Epithelial cell of proximal tubule (primary cell): ENCODE measurements at places on chromosomes 3 and 15.

DNA sequence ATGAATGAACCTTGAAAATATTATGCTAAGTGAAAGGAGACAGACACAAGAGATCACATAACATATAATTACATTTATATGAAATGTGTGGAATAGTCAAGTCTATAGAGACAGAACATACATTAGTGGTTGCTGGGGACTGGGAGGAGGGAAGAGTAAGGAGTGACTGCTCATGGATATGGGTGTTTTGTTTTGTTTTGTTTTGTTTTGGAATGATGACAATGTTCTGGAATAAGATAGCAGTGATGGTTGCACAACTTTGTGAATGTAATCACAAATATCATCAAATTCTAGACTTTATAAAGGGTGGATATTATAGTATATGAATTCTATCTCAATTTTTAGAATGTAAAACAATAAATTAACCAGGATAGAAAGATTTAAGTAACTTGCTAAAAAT, 57.4 kb upstream of the PHLDB2 start:
- DNase-seq, result no peak

DNA sequence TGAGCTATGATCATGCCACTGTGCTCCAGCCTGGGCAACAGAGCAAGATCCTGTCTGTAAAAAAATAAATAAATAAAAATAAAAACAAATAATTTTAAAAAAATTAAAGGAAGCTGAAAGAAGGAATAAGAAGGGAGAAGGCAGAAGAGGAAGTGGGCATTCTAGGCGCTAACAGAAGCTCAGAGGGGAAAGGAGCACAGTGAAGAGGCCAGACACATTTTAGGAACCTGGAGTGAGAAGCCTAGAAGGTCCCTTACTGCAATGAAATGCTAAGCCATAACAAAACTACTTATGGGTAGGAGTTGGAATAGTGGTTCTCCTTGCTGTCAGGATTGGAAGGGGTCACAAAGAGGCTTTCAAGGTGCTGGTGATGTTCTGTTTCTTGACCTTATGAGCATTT, 64.0 kb downstream of the ITGB5 start:
- DNase-seq, result no peak

DNA sequence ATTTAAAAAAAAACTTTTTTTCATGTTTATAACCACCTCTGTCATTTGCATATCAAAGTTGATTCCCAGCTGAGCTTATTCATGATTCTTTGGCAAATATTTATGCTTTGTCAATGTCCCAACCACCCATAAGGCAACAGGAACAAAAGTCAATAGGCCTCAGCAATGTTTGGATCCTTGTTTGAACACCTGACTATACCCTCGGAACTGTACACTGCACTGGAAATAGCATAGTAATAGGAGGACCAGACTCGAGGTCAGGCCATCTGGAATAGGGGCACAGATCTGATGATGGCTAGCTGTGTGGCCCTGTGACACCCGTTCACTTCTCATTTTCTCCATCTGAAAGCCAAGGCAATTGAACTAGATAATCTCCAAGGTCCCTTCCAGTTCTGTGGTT, 301.7 kb upstream of the ATP11B start:
- no peak for DNase-seq

DNA sequence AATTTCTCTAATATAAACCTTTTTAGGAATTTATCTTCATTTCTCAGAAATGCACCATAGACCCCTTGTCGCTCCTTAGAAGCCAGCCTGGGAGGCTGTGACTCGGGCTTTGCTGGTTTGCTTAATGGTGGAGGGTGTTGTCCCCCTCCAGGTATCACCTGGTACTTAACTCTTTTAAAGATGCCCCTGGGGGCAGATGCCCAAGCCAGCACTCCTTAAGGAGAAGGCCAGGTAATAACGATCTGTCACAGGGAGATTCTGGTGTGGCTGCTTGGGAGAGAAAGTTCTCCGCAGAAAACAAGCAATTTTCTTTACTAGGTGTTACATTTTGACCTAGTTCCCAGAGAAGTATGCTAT, 22.3 kb downstream of the EHD4 start:
- no peak for DNase-seq

DNA sequence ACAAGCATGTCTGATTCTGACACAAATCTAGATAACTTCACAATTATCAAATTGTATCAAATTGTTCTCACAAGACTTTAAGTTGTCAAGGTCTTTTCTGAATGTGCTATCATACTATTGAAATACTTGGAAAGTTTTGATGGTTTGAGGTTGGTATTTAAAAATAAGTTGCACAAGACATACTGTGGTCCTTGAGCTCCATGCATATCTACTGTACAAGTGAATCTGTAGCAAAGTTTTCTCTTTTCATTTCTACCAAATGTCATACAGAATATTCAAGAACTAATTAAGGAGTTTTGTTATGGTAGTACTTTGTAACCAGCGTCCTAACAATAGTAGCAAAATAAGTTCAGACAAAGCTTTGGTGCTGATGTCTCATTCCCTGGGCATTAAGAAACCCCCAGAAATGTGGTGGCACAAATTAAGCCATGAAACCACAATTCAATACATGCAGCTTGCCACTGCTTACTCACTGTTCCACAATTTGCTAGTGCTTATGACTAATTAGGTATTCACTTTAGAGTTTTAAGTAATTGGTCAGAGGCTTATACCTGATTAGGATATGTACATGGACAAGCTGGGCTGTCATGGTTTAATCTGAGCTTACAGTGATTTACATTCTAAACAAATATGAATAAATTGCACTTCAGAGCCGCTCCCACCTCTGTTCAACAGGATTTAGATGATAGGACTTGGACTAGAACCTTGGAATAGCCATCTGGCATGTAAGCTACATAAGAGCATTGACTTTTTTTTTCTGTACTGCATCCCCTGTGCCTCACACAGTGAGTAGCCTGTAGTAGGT, 8.8 kb downstream of the TBC1D23 start:
- DNase-seq, result peak; percentile 96

DNA sequence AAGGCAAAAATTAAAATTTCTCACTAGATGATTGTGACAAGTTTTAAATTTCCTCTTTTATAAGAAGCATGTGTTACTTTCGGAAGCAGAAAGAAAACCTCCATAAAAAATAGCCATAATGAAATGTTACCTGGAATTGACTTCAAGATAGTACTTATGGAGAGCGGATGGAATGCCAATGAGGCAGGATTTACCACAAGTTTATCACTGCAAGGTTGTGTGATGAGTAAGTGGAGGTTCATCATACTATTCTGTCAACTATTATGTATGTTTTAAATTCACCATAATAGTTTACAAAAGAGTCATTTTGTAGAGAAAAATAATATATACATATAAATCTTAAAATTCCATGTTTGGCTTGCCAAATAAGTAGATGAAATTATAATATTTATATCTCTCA, 230.3 kb downstream of the SCAPER start:
- no peak for DNase-seq

- no peak for DNase-seq
Observed at GRCh38 chr15:99135194-99135593, 30.3 kb downstream of the SYNM start.

GRCh38 chr3:57060089-57060821, at the start of gene SPATA12:
Gene SPATA12, plus strand, starts transcription at chr3:57060664. Its CDS starts 13,031 bp downstream, at chr3:57073695.
- DNase-seq, result peak; percentile 71

DNA sequence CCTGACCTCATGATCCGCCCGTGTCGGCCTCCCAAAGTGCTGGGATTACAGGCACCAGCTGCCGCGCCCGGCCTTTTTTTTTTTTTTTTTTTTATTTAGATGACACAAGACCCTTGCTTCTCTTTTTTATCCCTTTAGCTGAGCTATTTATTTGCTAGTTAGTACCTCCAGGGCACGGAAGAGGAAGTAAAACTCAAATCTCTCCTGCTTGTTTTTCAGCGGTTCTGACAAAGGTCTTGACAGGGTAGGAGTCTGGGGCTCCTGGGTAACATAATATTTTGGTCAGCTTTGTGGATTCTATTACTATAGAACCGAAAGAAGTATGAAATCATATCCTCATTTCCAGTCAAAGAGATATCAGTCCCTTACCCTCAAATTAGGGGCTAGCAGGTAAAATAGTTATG, 44.0 kb upstream of the ETV5 start:
- no peak for DNase-seq

- no peak for DNase-seq
Observed at GRCh38 chr3:31449318-31449717, 83.4 kb upstream of the STT3B start.

- no peak for DNase-seq
Observed at GRCh38 chr3:36815375-36815774, 51.0 kb upstream of the DCLK3 start.
